ENCODE measurements at places on chromosomes 2 and 18. TPM values are rescaled to one million over a fixed set of nuclear protein-coding genes. Genes with fewer than 3 reads are reported as not detected.

The STARD6 gene
- total RNA-seq = not detected

The GREB1L gene
- total RNA-seq = not detected

The CYP27C1 gene
- not detected for total RNA-seq

The NEU2 gene
- total RNA-seq = not detected

The GPR17 gene
- not detected for total RNA-seq

The RBMS1 gene
- total RNA-seq = 52.9 TPM

The L3MBTL4 gene
- 0.10 TPM for total RNA-seq

The YES1 gene
- 13.9 TPM for total RNA-seq

Measured in activated naive CD4-positive, alpha-beta T cell treated with anti-CD3 and anti-CD28 coated beads, Interleukin-2, amount 50 U/mL, for 72 hours (primary cell).